ENCODE measurements at places on chromosomes 3 and 15.

DNA sequence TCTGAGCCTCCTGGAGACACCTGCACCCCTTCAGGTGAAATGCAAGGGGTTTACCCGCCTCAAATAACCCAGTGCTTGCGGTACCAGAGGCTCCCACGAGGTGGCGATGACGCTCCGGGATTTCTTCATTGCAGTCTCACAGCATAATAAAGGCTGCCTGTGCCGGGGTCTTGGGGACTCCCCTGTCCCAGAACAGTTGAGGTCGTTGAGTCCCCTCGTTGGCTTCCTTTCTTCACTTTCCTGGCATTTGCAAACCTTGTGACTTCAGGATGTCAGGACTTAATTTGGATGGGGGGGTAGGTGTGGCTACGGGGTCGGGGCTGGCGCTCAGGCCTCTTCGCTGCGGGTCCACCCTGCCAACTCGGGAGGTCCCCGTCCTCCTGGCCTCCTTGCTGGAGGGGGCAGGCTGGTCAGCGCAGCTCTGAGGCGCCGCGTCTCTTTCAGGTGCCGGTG lies 1.3 kb downstream of the GNAT1 start:
- peak; percentile 85 for DNase-seq

DNA sequence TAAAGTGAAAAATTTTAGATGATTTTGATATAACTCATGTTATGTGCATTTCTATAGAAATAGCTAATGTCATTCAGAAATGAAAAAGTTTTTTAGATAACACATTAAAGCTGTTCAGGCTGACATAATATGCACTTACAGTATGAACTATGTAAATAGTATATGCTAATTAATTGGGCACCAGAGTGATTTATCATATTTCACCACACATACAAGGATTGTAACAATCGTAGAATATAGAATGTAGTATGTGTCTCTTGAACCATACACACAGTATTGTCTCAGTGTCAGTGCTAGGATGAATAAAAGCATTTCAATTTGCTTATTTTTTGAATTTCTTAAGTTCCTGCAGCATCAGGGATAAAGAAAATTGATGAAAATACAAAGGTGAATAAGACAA lies 710.0 kb downstream of the OTOL1 start:
- DNase-seq = no peak

GRCh38 chr3:14543446-14543845 lies 3.3 kb upstream of the GRIP2 start:
- DNase-seq = no peak

DNA sequence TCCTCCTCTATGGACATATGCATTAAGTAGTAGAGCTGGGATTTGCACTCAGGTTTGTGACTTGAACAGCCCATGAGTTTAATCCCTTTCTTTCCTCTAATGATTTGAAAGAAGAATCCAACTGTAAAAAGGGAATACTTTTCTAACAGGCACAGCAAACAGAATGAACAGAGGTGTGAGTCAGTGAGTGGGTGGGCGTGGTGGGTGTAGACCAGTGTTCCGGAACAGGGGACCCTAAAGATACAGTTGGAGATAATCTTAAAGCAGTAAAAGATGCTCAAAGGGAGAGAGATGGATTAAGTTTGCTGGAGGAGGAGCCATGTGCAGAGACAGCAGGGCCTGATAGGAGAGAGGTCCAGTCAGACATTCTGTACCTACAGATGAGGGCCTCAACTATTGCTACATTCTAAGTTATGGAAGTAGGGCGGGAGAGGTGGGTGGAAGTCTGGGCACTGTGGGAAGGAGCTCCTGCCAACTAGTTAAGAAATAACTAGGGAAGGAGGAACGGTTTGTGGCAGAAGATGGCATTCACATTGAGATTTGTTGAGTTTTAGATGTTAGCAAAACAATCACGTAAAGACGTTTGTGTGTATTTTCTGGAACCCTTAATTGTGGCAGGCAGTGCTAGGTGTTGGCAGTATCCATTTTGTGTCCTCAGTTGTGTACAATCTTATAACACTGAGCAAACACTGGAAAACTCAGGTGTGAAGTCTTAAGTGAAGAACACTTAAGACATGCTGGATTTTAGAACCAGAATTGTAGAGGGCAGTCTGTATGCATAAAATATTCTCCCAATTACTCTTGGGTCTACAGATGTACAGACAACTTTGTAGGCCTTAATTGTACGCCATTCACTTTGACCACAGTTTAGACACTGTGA lies 511.0 kb downstream of the GRM7 start:
- DNase-seq = no peak

DNA sequence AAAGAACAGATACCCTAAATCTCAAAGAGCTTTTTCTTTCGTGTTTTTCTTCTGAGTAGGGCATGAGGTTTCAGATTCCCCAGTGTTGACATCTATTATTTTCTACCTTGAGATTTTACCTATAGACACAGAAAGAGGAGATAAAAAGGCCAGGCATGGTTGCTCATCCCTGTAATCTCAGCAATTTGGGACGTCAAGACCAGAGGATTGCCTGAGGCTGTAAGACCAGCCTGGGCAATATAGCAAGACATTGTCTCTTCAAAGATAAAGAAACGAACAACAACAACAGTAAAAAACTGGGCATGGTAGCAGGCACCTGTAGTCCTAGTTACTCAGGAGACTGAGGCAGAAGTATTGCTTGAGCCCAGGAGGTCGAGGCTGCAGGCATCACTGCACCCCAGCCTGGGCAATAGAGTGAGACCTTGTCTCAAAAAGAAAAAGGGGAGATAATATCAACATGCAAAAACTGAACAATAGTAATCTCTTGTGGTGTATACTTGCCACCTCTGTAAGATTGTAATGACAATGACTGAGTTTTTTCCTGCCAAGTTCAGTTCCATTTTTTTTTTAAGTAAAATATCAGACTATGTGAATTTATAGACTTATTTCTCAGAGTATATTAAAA lies 71.3 kb downstream of the MBNL1 start:
- DNase-seq = no peak

DNA sequence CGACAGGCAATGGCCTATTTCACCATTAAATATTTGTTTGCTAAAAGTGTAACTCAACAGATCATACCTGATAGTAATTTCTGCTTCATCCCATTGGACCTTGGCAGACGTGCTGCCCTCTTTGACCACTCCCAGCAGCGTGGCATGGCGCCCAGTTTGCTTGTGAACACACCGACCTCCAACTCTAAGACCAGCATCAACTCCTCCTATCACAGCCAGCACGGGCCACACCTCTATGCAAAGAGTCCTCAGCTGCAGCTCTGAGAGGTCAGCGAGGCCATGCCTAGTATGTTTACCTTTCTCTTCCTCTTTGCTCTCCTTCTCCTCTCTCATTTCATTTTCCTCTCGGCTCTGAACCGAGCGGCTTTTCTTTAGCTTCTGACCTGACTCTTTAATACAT lies 80.6 kb downstream of the FBXL22 start:
- no peak for DNase-seq

DNA sequence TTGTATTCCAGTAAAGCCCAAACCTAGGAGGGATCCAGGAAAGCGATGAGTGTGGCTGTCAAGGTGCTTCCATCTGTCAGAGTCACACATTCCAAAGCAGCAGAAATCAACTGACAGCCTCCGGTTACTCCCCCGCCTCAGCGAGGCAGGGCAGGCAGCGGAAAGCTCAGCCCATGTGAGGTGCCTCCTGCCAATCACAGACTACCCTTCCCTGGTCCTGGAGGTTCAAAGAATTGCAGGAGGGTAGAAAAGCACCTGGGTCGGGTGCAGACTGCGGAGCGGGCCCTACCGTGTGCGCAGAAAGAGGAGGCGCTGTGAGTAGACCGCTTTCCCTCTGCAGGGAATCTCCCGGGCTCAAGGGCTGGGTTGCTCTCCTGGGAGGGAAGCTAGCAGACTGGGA lies at the start of gene UPK1B:
TSS of gene UPK1B (plus strand) at position 274 of the 400 bp plus-strand sequence. CDS start 13,144 bp downstream, outside the sequence.
- DNase-seq = no peak

GRCh38 chr3:126394977-126395321 lies 240 bp downstream of the CFAP100 start:
- DNase-seq = no peak

GRCh38 chr3:190041333-190042041 lies 79.2 kb downstream of the P3H2 start:
- DNase-seq = no peak

- no peak for DNase-seq
Measured at GRCh38 chr15:60219866-60220265, 177.9 kb downstream of the ANXA2 start.

DNA sequence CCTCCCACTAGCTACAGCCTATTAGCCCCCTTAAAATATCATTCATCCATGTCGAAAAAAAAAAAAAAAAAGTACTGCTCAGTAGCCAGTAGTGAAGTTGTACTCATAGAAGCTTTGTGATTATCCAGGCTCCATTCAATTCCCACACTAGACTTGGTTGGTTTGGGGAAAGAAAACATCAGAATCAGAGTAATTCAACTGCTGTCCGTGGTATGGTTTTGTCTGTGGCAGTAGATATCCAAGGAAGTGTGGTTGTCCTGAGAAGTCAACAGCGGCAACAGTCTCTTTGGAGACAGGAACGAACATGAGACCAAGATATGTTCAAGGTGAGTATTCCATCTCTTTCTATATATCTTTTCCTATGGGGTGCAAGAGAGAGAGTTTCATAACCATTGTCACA lies 99.2 kb downstream of the GOLIM4 start:
- DNase-seq = no peak

GRCh38 chr3:26699553-26699952 lies 77.0 kb downstream of the LRRC3B start:
- no peak for DNase-seq

- no peak for DNase-seq
Measured at GRCh38 chr3:134903837-134904236, 108.8 kb downstream of the EPHB1 start.

DNA sequence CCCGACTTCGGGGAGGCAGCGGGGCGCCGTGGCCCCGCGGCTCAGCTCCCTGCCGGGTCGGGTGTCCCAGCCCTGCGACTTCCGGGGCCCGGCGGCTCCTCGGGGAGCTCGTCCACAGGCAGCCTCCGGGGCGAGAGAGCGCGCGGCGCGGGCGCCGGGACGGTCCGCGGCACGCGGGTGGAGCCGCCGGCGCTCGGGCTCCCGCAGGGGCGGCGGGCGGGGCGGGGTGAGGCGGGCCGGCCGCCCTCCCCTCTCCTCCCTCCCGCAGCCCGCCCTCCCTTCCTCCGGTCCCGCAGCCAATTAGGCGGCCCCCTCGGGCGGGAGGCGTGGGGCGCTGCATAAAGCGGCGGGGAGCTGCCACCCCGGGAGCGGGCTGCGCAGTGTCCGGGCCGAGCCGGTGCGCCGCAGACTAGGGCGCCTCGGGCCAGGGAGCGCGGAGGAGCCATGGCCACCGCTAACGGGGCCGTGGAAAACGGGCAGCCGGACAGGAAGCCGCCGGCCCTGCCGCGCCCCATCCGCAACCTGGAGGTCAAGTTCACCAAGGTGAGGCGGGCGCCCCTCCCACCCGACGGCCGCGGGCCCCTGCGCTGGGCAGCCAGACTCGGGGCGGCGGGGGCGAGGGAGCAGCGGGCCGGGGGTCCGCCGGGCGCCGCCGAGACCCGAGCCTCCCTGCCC lies at the start of gene ALDH1A3:
TSS of gene ALDH1A3 (plus strand) at position 368 of the 675 bp plus-strand sequence. CDS start at position 445, 77 bp downstream.
- peak; percentile 17 for DNase-seq

DNA sequence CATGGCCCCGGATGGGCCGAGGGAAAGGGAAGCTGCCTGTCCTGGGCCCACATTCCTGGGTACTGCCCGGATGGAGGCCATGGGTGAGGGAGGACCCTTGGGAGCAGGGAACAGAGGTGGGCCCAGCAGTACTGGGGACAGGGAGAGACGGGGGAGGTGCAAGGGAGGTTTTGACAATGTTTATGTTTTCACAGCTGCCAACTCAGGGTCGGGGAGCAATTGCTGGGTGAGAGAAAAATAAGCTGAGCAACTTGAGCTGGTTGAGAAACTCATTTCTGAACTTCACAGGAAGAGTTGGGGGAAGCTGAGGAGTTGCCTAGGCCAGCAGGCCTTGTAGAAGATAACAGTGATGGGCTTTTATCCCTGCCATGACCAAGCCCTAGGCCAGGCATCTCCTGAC lies 11.1 kb upstream of the TSPAN3 start:
- DNase-seq = no peak

DNA sequence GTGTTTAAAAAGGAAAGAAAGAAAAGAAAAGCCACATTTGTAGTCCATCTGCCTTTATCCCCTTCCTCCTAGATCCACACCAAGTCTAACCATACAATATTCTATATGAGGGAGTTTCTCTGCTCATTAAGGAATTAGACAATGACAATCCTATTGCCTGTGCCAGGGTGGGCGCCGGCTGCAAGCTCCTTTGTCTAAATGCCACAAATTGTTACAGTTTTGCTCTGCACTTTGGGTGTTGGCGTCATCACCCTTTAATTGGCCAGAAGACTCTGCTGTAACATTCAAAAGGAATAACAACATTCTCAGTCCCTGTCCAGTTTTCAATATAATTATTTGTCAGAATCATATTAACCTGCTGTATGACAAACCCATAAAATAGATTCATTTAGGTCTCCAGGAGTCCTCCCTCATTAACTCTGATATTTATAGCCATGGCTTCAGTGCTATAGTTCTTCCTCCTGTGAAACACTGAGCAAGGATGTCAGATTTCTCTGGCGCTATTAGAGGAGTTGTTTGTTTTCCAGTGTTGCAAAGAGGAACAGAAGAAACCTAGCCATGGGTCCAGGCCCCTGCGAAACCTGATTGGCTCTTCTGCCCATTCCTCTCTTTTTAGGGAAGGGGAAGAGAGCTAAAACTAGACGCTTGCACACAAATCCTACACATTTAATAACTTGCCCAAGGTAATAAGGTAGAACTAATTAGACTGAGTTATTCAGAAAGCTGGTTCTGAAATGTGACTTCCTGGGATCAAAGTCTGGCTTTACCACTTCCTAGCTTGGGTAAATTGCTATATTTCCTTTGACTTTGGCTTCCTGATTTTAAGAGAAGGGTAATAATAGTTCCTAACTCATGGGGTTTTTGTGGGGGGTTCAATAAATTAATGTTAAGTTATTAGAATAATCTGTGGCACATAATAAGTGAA lies 112.4 kb downstream of the CD47 start:
- no peak for DNase-seq

GRCh38 chr3:23238156-23238555 lies 35.0 kb downstream of the UBE2E2 start:
- no peak for DNase-seq

GRCh38 chr3:35187908-35188307 lies 451.4 kb upstream of the ARPP21 start:
- DNase-seq = no peak

DNA sequence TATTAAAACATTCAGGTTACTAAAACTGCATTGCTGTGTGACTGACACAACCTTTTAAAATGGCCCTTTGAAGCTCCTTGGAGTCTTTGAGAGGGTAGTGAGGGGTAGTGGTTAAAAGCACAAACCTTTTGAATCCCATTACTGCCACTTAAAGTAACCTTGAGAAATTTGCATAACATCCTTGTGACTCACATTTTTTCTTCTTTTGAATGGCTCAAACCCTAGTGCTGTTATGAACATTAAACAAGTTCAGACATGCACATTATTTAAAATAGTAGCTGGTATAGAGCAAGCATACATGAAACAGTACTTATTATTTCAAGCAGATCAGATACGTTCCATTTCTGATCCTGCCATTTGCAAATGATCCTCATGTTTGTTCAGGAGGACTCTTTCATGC lies 3.7 kb upstream of the CLDN1 start:
- DNase-seq = no peak

GRCh38 chr3:140572334-140572733 lies 105.5 kb upstream of the TRIM42 start:
- DNase-seq = no peak

- DNase-seq = no peak
Measured at GRCh38 chr3:43863966-43864933, 173.5 kb downstream of the ABHD5 start.

Data from stimulated activated CD4-positive, alpha-beta T cell treated with anti-CD3 and anti-CD28 coated beads, Interleukin-4, amount 100 ng/mL, for 1 hour (primary cell).